MV-4-11 (cell line): ENCODE measurements at places on chromosomes 4 and X.

DNA sequence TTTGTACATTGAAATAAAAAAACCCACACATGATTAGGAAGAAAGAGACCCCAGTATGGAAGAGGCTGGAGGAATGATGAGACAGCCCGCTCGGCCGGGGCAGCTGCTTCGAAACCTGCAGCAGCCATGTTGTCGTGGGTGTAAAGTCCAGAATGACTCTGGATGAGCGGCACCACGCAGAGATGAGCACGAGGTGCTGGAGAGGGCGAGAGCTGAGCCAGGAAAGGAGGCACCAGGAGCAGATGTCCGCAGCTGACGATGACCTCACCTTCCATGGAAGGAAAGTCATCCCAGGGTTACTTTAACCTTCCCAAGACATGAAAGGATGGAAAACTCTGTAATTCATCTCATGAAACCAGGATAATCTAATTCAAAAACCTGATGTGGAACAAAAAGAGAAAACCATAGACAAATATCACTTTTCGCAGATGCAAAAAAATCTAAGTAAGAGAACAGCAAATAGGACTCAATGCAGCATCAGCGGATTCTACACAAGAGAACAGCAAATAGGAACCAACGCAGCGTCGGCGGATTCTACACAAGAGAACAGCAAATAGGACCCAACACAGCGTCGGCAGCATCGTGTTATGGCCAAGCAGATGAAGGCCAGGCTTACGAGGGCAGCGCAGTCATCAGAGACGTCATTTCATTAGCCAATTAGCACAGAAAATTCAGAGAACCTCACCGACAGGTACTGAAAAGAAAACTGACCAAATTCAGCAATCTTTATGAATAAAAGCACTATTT lies 25.9 kb upstream of the SPON2 start:
- no peak for DNase-seq

- peak; percentile 36 for DNase-seq
Measured at GRCh38 chr4:17511509-17511949, 361 bp downstream of the QDPR start.

DNA sequence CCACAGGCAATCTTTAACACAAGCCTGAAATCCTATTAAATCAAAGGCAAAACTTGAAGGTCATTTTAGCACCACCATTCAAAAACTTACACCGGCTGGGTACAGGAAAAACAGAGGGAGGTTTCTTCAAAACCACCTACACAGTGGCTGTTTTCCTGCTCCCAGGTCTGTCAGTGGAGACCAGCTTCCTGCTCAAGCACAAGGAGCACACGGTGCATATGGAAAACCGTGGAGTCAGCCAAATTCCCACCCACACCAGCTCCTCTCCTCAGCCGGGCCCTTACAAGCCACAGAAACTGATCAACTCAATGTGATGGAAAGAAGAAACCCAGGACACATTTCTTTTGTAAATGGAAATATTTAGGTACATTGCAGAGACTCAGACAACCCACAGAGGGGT lies 14.3 kb upstream of the FAM241A start:
- no peak for DNase-seq

DNA sequence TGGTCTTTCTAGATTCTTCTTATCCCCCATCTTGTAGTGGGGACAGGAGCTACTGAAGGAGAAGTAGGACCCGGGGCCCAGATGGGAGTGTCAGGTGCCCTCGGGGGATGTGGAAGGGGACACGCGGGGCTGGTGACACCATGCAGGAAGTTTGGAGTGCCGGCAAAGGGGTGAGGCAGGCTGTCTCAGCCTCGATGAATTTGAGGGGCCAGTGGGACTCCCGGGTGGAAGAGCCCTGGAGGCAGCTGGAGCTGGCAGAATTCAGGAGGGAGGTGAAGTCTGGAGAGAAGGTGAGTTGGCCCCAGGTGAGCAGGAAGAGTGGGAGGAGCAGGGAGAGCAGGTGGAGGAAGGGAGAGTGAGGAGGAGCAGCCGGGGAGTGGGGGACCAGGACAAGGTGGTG lies 101.7 kb downstream of the CPZ start:
- no peak for DNase-seq

DNA sequence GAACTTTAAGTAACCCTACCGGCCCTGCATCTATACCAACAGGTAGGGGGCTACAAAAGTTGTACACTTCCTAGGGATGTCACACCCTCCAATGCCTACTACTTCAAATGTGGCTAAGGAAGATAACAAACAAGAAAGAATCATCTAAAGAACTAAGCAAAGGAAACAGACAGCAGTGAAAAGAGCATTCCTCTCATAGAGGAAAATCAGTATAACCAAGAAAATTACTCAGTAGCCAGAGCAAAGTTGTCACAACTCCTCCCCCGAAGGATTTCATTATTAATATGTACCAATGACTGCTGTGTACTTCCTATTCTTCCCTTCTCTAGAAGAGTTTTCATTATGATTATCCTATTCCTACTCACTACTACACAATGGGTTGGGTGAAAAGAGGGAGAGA lies 12.6 kb downstream of the ANKRD17 start:
- no peak for DNase-seq

DNA sequence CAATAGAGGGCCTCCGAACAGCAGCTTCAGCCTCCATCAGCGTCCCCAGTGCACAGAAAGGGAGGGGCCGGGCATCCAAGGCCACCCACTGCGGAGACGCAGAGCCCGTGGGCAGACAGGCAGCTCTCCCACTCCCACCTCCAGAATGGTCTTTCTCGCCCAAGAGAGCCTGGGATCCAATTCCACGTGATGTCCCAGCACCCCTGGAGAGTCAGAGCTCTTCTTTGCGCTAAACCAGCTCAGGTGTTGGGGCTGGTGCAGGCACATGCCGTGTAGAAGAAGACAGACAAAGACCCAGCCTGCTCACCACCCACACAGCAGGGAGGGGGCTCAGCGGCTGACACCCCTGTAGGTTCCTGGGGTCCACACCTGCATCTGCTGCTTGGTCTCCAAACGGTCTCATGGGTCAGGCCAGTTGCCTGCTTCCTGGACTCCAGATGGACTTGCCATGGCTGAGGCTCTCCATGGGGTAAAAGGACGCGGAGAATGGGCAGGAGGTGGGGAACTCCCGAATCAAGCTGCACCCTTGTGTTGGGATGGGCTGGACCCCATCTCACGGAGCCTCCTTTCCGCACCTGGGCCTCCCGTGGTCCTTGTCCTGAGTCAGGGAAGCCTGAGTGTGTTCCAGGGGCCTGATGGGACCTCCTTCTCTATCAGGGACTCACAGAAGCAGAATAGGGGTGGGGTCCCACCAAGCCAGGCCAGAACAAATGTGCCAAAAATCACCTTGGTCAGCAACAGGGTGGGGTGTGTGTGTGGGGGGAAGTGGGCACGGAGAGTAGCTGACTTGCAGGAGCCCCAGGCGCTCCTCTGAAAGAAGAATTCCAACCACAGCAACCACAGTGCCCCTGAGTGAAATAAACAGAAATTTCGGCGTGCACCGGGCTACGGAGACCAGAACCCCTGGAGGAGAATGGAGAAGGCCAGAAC lies 11.6 kb upstream of the ASMTL start:
- no peak for DNase-seq

DNA sequence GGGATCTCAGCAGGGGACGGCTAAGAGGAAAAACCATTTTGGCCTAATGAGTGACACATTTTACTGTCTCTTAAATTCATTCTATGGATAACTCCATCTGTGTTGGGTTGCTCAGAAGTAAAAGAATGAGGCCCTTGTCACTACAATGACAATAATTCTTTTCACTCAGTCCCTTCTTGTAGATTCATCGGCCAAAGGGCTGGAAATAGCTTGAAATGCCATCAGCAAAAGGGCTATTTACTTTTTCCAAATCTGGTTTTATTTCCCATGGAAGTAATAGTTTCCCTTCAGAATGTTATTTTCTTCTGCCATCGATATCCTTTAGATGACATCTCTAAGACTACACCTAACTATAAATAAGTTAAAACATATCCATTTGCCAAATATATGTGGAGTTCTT lies 7.4 kb downstream of the MEPE start:
- DNase-seq = no peak

GRCh38 chr4:56972389-56972788 lies 5.0 kb downstream of the NOA1 start:
- no peak for DNase-seq

GRCh38 chrX:63967551-63967950 lies 182.5 kb upstream of the ARHGEF9 start:
- DNase-seq = no peak

DNA sequence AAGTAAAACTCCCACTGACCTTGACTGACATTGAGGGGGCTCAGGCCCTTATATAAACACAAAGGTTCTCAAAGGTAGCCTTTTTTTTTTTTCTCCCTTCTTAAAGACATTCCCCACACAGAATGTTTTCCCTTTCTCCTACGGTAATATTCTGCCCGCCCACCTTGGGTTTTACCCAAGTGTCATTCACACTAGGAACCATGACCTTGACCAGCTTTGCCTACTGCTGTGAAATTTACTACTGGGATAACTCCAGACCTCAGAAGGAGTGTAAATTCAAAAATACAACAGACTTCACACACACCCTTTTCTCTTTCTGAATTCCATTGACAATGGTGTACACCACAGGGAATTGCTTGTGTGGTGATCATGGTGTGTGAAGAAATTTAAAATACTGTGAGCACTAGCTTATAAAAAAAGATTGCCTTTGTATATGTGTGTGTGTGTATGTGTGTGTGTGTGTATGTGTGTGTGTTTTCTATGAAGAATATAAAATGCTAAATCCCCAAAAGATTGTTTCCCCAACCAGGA lies 589.5 kb upstream of the FTHL17 start:
- no peak for DNase-seq

- DNase-seq = no peak
Measured at GRCh38 chr4:111399623-111400022, 745.6 kb upstream of the FAM241A start.

- no peak for DNase-seq
Measured at GRCh38 chr4:138655286-138655685, 360.3 kb upstream of the NOCT start.

- no peak for DNase-seq
Measured at GRCh38 chrX:38124000-38124399, 96.7 kb downstream of the SRPX start.

DNA sequence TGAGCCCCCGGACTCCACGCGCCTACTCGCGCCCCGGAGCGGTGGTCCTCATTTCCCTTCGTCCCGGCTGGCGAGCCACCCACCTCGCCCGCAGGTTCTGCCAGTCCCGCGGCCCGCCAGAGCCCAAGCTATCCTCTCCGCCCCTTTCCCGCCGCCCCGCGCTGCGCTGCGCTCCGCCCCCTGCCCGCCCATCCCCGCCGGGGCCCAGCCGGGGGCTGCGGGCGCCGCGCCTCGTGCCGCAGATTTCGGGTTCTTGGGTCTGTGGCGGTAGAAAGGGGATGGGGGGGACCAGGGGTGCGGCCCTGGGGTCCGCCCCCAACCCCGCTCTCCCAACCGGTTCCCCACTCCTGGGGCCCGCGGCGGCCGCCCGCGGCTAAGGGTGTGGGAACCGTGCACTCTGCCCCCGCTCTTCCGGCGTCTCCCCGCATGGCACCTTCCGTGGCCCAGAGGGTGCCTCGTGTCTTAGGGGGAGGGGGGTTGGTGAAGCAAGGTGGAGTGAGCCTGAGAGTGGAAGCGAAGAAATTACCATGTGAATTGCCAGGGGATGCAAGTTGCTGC lies 650.8 kb upstream of the DIPK2B start:
- DNase-seq = no peak

DNA sequence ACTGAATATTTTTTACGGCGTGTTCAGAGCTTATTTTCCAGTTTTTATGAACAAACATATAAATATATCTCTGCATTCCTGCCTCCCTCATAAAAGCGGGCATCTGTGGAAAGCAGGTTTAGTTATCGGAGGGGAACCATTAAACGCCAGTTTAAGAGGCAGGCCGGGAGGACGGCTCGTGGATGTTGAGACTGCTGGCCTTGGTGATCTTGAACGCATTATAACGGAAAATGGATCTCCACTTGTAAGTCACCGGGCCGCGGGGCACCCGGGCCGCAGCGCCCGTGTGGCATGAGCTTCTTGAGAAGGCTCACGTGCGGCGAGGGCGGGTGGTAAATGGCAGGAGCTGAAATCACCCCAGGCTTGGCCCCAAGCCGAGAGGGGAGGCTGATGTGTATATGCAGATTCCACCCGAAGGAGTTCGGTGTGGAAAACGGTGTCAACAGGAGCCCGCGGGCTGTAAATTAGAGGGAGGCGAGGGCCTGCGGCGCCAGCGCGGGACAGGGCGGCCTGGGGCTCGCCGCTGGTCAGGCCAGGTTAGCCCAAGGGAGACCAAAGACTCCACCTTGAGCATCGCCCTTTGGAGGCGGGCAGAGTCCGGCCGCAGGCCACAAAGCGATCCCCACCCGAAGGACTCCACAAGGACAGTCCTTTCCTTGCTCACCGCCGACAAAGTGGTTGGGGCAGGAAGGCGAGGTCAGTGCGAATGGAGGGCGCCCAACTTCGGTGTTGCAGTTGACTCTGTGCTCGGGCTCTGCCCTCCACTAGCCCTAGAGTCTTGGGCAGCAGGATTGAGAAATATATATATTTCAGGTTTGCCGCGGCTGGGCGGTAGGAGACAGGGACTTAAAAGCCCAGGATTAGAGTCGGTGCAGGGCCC lies 1.3 kb upstream of the HAND2 start:
- no peak for DNase-seq

GRCh38 chr4:171812665-171813525 lies at the start of gene GALNTL6:
Gene GALNTL6 (plus strand): TSS chr4:171813404.
- no peak for DNase-seq

- no peak for DNase-seq
Measured at GRCh38 chr4:42385516-42385915, 11.8 kb upstream of the SHISA3 start.

- peak; percentile 0 for DNase-seq
Measured at GRCh38 chrX:50100188-50100587, 100.6 kb downstream of the AKAP4 start.

DNA sequence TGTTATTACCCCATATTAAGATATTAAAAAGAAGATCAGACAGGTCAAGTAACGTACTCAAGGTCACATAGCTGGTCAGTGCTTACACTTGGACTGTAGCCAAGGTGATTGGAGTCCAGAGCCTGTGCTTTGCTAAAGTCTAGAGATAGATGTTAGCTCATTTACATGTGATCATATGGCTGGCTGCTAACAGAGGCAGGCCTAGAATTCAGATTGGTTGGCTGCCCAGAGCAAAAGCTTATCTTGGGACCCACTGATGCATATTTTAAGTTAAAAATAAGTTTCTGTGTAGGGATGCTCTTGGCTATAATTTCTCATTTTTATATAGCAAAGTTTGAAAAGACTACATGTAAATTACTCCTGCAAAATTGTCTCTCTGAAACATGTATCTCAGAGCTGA lies 18.1 kb upstream of the EXOC1L start:
- no peak for DNase-seq

GRCh38 chrX:34655501-34656455 lies 1.3 kb downstream of the TMEM47 start:
- no peak for DNase-seq

GRCh38 chr4:130336585-130337217 lies 1240.7 kb downstream of the C4orf33 start:
- no peak for DNase-seq

GRCh38 chr4:164621886-164622521 lies 131.9 kb upstream of the SMIM31 start:
- no peak for DNase-seq

GRCh38 chr4:44438687-44439086 lies 9.9 kb downstream of the KCTD8 start:
- DNase-seq = no peak
